Left ventricle myocardium inferior (tissue), 1 donor: ENCODE measurements at places on chromosomes 2 and 18. TPM values are rescaled to one million over a fixed set of nuclear protein-coding genes. Genes with fewer than 3 reads are reported as not detected.

The CD207 gene
- total RNA-seq = not detected

The RESP18 gene
- total RNA-seq = not detected

The KCNG3 gene
- total RNA-seq = not detected

The RGPD3 gene
- not detected for total RNA-seq

The CHAC2 gene
- 3.8 TPM for total RNA-seq

The STPG4 gene
- not detected for total RNA-seq

The VPS54 gene
- 9.9 TPM for total RNA-seq

The NT5DC4 gene
- total RNA-seq = not detected

The TTC31 gene
- total RNA-seq = 9.5 TPM

The PCARE gene
- total RNA-seq = 0.74 TPM

The VAMP8 gene
- 15.5 TPM for total RNA-seq

The RNF138 gene
- 7.1 TPM for total RNA-seq
